ENCODE measurements at places on chromosomes 12 and 14.

DNA sequence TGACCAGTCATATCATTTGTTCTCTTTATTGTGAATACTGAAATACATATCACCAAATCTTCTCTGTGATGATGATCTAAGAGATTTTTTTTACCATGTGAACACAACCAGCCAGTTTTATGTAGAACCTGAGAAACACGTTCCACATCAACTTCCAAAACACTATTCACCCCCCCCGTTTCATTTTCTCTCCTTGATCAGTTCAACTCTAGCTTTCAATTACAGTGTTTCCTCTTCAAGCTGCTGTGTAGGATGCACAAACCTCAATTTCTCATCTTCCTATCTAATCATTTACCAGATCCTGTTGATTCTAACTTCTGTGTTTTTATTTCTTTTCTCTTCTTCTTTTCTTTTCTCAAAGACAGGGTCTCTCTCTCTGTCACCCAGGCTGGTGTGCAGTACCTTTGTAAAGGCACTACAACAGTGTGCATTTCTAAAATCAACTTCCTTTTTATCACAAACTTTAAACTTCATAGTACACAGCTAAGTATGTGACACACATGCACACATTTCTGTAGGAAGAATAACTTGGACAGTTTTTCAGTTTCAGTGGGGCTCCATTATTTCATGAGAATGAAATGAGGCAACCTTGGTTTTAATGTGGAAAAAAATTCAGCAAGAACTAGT is 149.9 kb upstream of the FBXO33 start:
- DNase-seq: no peak

DNA sequence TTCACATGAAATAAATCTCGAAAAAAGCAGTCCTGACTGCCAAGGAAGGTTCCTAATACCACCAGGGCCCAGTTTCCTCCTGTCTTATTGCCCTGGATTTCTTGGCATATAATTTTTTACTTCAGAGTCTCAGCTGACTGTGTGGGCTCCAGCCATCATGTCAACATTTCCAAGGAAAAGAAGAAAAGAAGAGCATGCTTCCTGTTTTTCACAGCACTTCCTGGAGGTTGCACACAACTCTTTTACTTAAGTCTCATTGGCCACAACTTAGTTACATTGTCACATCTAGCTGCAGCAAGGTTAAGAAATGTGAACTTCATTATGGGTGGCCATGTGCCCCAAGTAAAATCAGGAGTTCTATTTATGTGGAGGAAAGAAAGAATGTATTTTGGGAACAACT is 24.3 kb downstream of the DACT1 start:
- DNase-seq: no peak

DNA sequence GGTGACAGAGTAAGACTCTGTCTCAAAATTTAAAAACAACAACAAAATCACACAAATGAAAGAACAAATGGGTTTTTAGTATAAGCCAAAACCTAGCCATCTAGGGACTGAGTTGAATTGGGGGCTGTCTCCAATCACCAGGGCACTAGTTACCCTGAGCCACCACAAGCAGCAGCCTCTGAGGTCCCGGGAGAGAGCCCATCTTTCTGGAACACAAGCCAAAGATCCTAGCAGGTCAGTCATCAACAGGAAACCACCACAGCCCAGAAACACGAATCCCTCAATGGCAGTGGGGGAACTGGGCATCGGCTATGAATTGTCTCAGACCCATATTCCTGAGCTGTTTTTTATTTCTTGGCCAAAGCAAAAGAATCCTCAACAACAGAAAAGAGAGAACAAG is 75.3 kb downstream of the KDM2B start:
- DNase-seq: peak; percentile 6

GRCh38 chr12:129659961-129660622 is 243.7 kb downstream of the TMEM132D start:
- DNase-seq: peak; percentile 4

DNA sequence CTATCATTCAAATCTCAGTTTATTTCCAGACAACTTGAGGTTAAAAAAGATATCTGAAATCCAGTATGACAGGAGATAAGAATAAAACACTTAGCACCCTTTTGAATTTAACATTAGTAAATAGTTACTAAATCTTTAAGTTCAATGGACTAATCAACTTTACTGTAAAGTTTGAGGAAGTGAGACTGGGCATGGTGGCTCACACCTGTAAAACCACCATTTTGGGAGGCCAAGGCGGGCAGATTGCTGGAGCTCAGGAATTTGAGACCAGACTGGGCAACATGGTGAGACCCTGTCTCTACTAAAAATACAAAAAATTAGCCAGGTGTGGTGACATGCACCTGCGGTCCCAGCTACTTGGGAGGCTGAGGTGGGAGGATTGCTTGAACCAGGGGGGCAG is 40.3 kb upstream of the CERS5 start:
- DNase-seq: no peak

DNA sequence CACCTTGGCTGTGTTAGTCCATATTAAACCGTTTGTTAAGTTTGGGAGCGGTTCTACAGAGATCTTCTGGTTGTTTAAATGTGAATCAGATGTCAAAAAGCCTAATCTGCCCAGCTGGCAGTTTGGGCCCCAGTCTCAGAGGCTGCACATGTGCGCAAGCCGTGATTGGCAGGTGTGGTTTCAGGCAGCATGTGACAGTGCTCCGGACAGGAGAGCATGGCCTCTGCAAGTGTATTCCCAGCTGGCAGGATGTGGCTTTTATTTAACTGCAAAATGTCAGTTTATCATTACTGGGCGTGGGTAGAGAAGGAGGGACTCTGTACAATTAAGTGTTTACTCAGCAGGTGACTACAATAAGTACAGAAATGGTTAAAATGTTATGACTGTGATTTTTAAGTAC is 77.5 kb downstream of the PELI2 start:
- DNase-seq: no peak

DNA sequence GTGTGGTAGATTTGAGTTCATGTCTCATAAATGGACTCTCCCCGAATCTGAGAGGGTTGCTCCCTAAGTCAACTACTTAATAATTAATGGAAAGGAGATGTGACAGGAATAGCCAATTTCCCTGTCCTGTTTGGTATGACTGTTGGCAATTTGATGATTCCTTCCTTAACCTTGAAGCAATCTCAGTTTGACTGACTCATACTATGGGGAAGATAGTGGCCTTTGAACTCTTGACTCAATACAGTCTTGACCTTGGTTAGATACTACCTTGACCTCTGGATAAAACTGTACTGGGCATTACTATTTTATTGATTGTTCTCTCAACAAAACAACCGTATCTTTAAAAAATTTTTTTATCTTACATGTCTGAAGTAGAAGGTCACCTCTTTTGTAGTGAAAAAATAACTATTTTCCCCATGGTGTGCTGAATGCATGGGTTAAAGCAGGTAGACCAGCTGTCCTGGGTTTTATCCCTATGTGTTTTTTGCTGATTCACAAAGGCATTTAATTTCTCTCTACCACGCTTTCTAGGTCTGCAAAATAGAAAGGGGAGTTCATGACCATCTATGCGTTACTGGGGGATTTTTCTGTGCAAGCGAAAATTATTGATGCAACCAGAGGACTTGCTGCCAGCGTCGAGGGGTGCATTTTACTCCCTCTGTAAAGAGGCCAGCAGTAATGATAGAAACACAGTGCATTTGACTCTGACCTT is 80.1 kb downstream of the ETV6 start:
- DNase-seq: no peak

DNA sequence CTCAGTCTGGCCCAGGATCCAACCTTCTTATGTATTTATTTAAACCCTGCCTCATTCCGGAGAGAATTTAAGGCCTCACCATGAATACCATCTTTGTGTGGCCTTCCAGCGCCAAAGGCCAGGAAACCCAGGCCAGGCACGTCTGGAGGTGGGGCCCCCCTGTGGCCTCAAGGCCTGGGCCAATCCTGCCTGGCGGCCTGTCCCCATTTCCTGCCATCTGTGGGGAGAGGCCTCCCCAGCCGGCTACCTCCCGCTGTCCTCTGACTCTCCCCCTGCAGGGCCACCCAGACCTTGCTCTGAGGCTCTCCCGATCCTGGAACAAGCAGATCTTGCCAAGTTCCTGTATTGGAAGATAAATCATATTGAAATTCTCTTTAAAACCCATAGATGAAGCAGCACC is 37.4 kb upstream of the MEG3 start:
- DNase-seq: no peak

DNA sequence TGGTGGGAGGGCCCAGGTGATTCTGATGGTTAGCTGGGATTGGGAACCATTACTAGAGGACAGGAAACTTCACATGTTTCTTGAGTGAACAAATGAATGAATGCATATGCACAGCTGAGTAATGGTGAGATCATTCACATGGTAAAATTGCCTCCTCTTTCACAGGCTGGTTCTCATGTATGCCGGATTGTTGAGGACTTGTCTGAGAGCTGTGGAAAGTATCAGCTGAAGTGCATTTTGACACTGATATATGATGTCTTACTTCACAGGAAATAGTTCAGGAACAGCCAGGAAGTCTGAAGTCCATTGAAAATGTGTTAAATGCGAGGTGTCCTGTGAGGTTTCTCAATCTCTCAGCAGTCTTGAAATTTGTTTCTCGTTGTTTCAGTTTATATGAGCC is 77.6 kb upstream of the DACT1 start:
- no peak for DNase-seq

GRCh38 chr14:57266065-57266464 is 2.6 kb downstream of the EXOC5 start:
- DNase-seq: peak; percentile 4

GRCh38 chr14:58488550-58488949 is 61.0 kb downstream of the KIAA0586 start:
- DNase-seq: peak; percentile 13

DNA sequence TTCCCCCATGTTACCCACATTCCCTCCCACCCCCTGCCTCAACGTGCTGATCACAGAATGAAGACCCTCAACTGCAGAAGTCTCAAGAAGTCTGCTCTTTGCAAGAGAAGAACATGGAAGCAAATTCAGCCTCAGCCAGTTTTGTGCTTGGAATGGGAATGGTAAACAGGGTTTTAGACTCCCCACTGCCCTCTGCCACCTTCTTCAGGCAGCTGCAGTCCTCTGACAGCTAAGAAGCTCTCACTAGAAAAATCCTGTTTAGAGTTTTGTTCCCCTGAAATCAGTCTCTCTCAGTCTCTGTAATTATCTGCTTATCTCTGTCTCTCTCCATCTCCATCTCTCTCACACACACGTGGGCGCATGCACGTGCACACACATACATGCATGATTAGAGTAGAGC is 85.4 kb downstream of the CRACR2A start:
- DNase-seq: no peak

- peak; percentile 46 for DNase-seq
Observed at GRCh38 chr12:121581686-121582429, 1.0 kb upstream of the KDM2B start.

DNA sequence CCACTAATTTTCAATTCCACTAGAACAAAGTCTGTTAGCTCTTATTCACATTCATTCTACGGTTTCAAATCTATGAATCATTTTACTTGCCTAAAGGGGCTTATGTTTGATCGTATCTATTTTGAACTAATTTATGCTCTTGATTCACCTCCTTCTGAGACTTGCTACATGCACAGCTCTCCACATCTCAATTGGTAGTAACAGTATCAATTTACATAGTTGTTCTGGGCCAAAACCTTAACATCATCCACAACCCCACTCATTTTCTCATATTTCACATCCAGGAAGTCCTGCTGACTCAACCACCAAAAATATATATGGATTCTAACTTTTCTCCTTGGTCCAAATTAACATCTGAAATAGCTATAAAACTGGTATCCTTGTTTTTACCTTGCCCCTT is 208.6 kb downstream of the RASSF9 start:
- peak; percentile 60 for DNase-seq

DNA sequence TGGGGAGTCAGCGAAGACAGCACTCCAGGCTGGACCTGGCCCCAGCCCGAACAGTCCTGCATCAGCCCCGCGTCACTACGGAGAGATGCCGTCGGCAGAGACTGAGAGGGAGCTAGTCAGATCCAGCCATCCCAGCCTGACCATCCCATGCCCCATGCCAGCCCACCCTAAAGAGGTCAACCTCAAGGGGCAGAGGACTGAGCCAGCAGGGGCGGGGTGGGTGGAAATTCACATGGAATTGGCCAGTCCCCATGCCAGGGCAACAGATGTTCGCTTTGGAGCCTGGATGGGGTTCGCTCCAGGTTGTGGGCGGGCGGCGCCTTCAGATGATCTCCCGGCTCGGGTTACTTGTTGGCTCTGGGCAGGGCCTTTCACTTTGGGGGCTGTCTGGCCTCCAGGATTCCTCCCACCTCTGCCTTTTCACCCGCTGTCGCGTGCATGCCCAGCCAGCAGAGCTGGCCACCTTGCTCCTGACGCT is 154.3 kb downstream of the TSPAN9 start:
- no peak for DNase-seq

- no peak for DNase-seq
Observed at GRCh38 chr12:88507270-88507669, 73.0 kb downstream of the KITLG start.

- no peak for DNase-seq
Observed at GRCh38 chr12:119088685-119089379, 89.9 kb upstream of the HSPB8 start.

DNA sequence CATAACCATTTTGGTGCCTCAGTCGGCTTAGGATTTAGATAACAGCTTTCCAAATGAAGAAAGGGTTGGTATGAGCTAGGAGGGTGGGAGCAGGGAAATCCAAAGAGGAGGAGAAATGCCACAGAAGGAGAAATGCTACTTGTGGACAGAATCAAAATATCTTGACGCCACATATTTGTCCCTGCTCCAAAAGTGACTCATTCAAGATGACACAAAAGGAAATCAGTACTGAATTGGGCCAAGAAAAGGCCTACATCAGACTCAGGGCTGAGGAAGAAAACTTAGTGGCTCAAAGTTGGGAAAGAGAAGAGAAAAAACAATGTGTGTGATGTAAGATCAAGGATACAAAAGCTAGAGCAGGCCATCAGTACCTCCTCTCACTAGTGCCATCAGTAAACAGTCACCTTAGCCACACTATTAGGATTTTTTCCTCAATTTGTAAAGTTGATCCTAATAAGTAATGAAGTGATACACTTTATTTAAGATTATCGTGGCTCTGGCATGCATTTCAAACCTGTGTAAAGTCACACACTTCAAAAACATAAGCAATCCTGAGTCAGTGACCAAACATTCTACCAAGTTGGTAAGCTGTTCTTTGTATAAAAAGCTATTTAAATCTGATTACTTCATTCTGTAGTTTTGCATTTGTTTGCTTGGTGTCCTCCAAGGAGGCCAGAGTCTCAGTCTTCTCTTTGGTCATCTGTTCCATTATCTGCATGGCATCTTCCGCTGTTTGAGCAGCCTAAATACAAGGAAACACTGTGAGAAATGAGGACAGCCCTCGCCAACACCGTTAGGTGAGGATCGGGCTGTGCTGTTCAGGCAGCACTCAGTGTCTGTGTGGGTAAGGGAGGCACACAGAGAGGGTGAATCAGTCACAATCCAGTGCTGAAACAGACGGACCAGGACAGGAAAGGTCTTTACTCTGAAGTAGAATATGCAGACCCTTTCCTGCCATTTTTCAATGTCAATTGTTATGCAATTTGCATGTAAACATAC is 52.6 kb upstream of the VPS33A start:
- DNase-seq: peak; percentile 93
